RPMI7951 (cell line): ENCODE measurements at places on chromosomes 6 and 20. TPM values are rescaled to one million over a fixed set of nuclear protein-coding genes. Genes with fewer than 3 reads are reported as not detected.
A peak's percentile ranks its signal among the peaks of the same experiment; 100 is the strongest.

PRKN gene
- total RNA-seq, result not detected in 2 replicates

DNA sequence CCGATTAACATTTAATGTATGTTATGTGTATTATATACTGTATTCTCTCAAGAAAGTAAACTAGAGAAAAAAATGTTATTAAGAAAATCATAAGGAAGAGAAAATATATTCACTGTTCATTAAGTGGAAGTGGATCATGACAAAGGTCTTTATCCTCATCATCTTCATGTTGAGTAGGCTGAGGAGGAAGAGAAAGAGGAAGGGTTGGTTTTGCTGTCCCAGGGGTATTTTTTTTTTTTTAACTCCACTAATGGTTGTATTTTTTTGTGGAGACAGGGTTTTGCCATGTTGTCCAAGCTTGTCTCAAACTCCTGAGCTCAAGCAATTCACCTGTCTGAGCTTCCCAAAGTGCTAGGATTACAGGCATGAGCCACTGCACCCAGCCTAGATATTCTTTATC, 11.0 kb downstream of the ECT2L start:
- no peak for DNase-seq

DNA sequence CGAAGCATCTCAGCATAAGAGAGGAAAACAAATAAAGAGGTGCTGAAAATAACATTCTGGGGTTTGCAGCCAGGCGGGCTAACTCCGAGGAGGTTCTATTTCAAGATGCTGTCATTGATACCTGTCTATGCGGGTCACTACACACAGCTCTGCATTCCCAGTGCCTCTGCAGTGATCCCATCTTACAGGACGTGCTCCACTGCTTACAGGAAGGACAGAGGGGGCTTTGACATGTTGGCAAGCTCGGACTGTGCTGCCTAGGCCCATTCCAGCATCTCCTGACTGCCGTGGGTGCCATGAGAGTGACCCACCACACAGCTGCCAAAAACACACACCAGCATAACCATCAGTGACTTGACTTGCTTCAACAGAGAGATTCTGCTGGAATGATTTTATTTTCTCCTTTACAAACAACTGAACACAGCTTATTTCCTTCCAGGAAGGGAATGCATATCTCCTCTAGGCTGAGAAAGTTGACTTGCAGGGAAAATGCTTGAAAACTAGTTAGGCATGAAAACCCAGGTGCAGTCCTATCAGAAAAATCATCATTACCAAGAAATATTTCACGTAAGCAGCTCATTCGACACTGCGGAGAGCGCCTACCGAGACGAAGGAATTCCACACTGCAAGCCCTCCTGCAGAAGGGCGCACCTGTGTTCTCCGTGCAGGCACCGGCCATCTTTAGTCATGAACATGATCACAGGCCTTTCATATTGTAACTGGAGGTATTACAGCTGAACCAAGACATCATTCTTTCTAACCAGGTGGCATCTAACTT, 62.5 kb downstream of the RAMACL start:
- no peak for DNase-seq

DNA sequence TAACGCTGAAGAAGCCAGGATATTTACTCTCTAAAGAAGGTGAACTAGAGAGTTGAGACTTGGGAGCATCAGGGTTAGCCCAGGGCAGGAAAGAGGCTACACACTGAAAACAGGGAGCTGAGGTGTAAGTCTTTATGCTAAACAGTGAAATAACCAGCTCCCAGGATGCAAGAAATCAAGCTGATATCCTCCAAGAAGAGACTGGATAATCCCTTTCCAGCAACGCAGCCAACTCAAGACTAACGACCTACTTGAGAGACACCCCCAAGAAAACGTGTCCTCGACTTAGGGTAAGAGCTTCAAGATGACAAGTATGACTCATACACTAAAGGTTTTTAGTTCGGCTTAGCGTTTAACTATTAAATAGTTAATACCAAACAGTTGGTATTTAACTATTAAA, 202.2 kb downstream of the TASP1 start:
- no peak for DNase-seq

DNA sequence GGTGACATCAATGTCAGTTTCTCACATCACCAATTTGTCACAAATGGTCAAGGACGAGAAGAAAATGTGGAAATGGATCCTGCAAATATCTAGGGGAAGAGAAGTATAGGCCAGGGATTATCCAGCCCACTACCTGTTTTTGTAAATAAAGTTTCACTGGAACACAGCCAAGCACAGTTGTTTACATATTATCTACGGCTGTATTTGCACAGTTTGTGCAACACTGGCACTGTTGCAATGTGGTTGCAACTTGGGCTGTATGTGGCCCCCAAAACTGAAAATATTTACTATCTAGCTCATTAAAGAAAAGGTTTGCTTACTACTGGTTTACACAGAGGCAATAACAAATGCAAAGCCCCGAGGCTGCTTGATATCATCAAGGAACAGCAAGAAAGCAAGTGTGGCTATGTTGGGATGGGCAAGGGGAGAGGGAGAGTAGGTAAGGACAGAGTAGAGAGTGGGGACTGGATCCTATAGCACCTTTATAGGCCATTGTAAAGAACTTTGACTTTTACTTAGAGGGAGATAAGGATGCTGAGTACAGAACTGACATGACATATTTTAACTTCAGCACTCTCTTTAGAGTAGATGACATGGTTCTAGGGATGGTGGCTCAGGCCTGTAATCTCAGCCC, 11.8 kb upstream of the STXBP5 start:
- DNase-seq, result no peak

CD93 gene
- under 0.01 TPM in 1 of 2 replicates, not detected in the other for total RNA-seq

DNA sequence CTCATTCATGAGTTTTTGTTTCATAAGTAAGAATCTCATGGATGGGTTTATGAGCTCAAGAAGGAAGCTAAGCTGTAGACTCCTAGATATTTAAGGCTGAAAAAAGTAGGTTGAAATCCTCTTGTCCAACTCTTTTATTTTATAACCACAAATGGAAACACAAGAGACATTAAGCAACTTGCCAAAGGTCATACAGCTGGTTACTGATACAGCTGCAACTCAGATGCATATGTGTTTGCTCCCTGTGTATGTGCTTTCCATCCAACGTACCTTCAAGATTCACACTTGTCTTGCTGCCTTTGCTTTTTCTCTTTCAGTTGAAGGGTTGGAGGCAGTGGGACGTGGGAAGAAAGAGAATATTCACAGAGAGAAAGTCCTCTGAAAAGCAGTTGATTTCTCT, 153.5 kb upstream of the STMND1 start:
- DNase-seq, result peak; percentile 53

DNA sequence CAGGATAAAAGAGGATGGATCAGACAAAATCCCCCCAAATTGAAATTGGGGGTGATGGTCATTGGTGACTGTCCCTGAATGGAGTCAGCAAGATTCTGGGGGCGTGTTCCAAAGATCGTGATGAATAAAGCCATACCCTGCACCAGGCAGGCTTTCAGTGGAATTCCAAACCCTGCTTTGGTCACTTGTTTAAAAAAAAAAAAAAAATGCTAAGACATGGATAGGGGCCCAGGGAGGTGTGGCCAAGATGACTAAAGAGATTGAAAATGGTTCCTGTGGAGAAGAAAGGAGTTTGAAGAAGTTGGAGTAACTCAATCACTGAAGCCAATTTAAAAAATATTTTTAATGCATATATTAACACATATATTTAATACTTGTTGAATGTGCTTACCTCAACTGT, 161.4 kb upstream of the KCNG1 start:
- peak; percentile 47 for DNase-seq

- no peak for DNase-seq
Observed at GRCh38 chr20:36860811-36861624, 14.9 kb upstream of the TLDC2 start.

GRCh38 chr6:107976155-107976783, 18.3 kb upstream of the SEC63 start:
- DNase-seq, result no peak

DNA sequence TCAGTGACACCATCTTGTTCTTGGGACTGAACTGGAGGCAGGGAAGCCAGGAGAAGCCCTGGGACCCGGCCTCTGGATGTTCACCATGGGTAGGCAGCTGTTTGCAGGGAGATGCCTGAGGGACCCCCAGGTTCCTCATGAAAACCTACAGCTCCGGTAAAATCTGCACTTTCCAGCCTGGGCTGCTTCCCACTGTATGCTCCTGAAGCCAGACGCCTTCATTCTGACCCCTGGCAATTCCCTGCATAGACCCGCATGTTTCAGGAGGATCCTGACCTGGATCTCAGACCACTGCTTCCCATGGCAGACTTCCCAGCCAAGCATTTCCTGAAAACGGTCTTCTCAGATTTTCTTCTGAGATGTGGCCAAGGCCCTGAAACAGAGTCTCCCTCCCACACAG, 306.7 kb downstream of the PREX1 start:
- DNase-seq, result no peak

- no peak for DNase-seq
Observed at GRCh38 chr6:1040393-1040792, 271.5 kb upstream of the FOXQ1 start.

DNA sequence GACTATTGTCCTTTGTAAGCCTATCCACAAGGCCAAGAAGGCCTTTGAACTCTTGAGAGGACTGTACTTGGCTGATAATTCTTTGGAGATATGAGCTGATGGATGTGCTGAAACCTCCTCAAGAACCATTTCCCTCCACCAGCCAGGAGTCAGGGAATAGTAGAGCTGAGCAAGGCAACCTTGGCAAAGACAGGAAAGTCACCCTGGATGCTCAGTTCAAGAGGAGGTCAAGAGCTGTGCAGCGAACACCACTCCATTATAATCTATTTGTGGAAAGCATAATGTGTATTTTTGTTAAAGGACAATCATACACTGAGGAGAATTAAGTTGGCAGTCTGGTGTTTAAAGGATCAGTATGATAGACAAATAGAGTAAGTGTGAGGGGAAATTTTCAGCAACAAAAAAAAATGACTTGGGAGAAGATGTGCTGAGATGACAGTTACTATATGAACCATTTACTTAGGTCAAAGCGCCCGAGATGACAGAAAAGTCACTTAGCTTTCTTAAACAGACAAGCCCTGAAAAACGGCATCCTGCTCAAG, 177.2 kb upstream of the COL21A1 start:
- DNase-seq, result no peak

DNA sequence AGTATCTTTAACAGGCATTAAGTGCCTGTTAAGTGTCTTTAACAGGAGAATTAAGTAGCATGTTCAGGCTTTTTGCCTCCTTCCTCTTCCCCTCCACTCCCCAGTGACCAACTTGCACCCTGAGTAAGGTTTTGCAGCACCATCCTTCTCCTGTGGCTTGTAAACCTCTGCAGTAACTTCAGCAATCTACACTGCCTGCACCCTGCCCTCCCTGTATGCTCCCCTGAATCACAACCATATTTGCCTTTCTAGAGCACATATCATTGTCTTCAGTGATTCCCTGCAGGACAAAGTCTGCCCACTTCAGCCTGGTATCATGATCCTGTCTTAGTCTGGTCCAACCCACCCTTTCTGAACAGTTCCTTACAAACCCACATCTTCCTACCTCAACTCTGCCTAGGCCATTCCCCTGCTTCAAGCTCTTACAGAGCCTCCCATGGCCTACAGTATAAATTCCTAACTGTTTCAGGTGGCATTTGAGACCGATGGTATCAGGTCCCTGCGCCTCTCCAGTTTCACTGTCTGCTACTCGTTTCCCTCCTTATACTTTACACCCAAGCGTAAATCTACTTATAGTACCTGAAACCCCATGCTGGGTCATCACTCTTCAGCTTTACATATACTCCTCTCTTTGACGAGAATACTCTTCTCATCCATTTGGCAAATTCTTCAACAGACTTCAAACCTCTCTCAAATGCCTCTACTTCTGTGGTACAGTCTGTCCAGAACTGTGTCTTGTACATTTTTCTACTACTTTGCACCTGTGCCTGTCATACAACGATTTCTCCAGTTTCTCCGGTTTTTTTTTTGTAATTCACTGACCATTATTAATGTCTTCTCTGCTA, 69.8 kb downstream of the ZHX3 start:
- no peak for DNase-seq

GRCh38 chr6:45479834-45480751, 102.4 kb upstream of the SUPT3H start:
- peak; percentile 76 for DNase-seq

DNA sequence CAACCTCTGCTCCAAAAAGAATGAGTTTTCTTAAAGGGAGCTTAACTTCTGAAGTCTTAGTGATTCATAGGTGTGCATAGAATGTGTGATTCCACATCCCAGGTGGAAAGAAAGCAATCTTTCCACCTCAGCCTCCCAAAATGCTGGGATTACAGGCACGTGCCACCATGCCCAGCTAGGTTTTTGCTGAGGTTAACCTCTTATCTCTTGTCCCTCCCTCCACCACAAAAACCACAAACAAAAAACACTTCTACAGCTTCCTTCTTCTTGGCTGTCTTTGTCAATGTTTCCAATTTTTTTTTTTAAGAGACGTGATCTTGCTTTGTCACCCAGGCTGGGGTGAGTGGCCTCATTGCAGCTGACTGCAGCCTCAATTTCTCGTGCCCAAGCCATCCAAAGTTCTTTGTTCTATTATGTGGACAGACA, 8.1 kb upstream of the CSE1L start:
- peak; percentile 56 for DNase-seq

SNPH gene
- total RNA-seq, result 7.0 and 9.4 TPM in 2 replicates

GRCh38 chr6:120671519-120671918, 662.8 kb downstream of the TBC1D32 start:
- DNase-seq, result no peak

DNA sequence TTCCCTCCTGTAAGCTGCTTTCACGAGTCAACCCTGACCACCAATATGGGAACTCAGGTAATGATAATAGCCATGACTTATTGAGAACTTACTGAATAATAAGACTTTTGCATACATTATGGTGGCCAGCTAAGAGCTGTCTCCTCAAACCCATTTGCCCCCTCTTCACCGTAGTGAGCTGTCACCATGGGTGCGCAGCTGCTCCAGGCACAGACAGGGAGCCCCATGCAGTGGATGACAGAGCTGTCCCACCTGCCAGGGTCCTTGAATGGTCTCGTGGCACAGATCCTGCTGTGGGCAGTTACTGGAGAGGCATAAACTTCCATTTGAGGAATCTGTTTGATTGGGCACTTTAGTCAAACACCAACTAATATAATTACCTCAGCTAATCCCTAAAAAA, 1.9 kb downstream of the SLC22A16 start:
- no peak for DNase-seq

- no peak for DNase-seq
Observed at GRCh38 chr20:47139934-47140535, 216.5 kb downstream of the ZMYND8 start.

LY6G5B gene
- total RNA-seq, result 0.36 and 1.3 TPM in 2 replicates

DNA sequence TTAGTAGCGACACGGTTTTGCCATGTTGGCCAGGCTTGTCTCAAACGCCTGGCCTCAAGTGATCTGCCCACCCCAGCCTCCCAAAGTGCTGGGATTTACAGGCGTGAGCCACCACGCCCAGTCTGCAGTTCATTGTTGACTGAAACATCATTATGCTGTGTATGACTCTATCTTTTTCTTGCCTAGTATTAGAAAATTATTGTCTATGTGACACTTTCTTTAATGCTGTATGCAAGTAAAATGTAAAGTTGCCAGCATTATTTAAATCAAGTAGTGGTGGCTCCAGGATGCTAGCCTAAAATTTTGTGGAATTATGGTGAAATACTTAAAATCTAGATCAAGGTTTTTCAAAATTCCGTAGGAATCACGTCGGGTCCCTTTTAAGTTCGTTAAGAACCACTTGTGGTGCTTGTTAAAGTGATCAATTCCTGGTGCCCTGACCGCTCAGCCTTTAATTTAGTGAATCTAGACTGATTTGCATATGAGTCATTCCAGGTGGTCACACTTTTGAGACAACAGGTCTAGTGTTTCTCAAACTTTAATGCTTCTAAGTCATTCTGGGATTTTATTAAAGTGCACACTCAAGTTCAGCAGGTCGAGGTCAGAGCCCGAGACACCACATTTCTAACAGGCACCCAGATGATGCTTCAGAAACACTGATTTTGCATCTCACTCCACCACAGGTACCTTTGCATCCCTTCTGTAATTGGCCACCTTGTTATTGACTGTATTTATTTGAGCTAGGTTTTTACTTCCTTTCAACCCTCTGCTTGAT, 132.6 kb upstream of the MTHFD1L start:
- DNase-seq, result no peak

VAPB gene
- total RNA-seq, result 17.7 and 18.0 TPM in 2 replicates
